ENCODE measurements at places on chromosomes 4 and X.

DNA sequence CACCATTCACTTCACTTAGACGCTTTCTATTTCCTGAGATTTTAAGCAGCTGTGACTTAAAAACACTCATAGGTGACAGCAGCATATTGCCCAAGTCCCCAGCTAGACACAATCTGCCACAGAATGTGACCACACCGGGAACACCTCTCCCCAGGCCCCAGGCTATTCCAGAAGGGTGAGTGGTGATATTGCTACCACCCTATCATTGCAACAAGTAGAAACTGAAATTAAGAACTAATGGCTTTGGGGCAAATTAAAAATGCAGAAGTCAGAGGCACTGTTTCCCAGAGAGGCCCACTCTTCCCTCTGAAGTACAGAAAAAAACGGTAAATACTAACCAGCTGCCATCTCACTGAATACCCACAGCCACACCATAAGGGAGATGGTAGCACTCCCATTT lies 35.0 kb downstream of the QDPR start:
- no peak for DNase-seq

DNA sequence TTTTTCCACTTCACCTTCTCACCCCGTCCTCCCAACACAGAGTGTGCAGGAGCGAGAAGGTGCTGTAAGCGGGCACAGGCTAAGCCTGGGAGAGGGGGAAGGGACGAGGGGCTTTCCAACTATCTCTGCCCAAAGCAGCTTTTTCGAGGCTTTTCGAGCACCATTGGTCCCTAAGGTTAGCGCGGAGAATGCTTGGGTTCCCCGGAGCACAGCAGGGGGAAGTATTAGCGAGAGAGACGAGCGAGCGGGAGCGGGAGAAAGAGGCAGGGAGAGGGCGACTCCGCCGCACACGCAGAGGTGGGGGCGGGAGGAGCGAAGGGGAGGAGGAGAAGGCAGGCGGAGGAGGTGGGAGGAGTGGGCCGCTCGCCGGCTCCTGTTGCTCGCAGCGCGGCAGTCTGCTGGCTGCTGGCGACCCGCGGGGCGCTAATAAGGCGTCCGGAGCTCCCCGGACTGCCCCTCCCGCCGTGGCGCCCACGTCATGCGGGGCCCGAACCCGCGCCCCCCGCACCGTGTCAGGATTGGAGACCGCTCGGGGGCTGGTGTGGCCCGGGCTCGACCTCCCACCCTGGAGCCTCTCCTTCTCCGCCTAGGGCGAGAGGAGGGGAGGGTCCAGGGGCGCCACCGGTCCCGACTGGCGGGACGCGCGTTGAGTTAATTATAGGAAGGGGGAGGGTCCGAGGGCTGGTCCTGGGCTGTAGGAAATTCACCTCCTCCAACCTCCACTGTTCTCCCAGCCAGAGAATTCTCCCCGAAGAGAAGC lies at the start of gene ADAMTS3:
TSS of gene ADAMTS3 (minus strand) at position 263 of the 760 bp plus-strand sequence. CDS start 459 bp downstream, outside the sequence.
- no peak for DNase-seq

- DNase-seq, result no peak
These were observed 30.8 kb downstream of the SPINK2 start for GRCh38 chr4:56790691-56791091.

- no peak for DNase-seq
These were observed 151.4 kb upstream of the STX18 start for GRCh38 chr4:4693258-4693657.

- DNase-seq, result no peak
These were observed 2.2 kb downstream of the MAGIX start for GRCh38 chrX:49164589-49165360.

- DNase-seq, result no peak
These were observed 57.1 kb upstream of the PDLIM3 start for GRCh38 chr4:185592438-185592837.

- no peak for DNase-seq
These were observed 3.0 kb upstream of the IRF2 start for GRCh38 chr4:184477201-184477999.

DNA sequence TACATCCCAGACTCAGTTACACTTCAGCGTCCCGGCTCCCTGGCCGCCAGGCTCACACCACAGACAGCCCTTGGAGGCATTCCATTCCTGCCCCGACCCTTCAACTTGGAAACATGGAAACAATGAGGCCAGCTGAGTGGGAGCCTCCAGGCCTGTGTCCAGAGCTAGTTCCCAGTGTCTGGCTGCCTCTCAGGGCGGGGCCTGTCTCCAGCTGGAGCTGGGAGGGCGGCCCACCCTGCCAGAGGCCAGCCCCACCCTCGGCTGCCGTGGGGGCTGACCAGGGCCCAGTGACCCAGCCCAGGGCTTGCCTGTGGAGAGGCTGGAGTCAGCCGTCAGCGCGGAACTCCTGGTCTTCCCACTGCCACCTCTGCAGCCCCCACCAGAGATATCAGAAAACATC lies 37.4 kb upstream of the SPON2 start:
- DNase-seq, result no peak

DNA sequence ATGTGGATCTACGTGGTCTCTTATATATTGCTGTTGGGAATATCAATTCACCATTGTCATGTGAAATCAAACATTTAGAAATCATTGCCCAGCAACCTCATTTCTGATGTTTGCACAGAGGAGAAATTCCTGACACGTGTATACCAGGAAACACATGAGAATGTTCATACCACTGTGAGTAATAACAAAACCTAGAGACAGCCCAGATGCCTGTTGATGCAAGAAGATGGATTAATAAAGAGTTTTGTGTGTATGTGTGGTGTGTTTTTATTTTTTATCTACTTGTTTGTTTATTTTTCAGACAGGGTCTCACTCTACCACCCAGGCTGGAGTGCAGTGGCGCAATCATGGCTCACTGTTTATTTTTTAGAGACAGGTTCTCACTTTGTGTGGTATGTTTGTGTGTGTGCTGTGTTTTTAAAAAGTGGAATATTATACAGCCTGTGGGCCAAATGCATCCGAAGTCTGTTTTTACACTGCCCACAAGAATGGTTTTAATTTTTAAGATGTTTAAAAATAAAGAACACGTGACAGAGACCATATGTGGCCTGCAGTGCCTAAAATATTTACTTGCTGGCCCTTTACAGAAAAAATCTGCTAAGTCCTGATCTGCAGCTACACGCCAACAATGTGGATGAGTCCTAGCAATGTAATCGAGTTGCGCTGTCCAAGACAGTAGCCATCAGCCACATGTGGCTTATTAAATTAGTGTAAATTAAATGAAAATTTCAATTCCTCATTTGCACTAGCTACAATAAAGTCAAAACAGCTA lies 39.2 kb downstream of the TXLNG start:
- no peak for DNase-seq

DNA sequence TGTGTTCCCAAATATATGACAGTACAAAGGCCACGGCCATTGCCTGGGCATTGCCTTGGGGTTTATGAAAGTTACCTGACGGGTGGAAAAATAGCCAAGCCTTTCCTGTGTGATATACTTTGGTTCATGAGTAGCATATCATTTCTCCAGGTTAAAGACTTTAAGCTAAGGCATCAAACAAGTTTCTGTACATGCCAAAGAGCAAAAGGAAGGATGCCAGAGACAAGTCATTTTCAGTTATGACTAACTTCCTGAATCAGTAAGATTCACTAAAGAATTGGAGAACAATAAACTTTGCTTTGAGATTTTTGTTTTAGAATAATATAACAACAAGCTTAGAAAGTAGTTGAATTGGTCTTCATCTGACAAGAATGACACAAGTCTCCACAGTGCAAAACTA lies 9.7 kb upstream of the GUF1 start:
- no peak for DNase-seq

GRCh38 chr4:42101446-42101975 lies 50.9 kb downstream of the BEND4 start:
- DNase-seq, result no peak

GRCh38 chr4:61443813-61444510 lies 243.8 kb downstream of the ADGRL3 start:
- DNase-seq, result no peak

GRCh38 chr4:180100433-180101344 lies 2142.5 kb upstream of the TENM3 start:
- no peak for DNase-seq

GRCh38 chr4:57865264-57865663 lies 755.1 kb upstream of the IGFBP7 start:
- DNase-seq, result no peak

DNA sequence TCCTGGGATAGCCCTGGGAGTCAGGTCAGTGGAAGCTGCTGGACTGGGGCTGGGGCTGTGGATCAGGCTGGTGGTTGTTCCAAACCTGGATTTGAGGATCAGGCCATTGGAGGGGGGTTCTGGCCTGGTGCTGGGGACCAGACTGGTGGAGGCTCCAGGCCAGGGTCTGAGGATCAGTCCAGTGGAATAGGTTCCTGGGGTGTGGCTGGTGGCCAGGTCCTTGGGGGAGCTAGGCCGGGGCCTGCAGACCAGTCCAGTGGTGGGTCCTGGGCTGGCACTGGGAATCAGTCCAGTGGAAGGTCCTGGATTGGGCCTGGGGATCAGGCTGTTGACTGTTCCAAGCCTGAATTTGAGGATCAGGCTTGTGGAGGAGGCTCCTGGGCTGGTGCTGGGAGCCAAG lies 8.0 kb downstream of the ARMCX4 start:
- DNase-seq, result no peak

DNA sequence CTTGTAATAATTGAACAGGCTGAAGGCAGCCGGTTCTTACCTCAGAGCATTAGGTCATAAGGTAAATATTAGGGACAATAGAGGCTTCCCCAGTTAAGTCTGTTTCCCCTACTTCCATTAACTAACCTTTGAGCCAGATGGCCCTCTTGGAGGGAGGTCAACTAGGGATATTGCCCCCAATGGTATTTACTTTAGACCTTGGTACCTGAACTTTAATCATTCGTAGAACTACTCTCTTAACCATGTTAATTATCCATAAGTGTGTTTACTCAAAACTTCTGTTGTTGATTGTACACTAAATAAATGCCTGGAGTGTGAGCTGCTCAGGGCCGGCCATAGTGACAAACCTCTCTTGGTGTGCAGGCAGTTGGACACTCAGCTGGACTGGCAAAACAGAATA lies 1843.5 kb upstream of the AGA start:
- no peak for DNase-seq

- DNase-seq, result no peak
These were observed 53.9 kb upstream of the HEPH start for GRCh38 chrX:66110112-66110511.

DNA sequence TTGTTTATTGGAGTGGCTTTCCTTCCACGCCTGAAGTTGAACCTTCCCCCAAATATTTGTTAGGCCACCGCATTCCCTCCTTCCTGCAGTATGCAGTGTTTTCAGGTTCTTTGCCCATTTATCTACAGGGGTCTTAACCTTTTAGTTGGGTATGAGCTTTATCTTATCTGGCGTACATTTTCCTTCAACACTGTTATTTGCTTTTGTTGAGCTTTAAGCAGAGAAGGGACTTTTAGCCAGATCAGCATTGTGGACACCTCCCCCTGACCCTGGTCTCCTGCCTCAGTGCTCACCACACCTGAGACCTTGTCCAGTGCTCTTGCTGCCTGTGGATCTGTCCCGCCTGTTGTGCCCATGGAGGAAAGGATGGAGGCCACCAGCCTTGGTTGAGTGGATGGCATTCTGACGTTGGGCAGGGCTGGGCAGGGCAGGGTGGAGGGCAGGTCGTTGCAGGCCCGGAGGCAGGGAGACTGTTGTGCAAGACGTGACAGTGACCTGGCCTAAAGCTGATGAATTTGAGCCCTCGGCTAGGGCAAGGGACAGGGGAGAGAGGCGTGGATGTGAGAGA lies 998 bp upstream of the DUSP9 start:
- DNase-seq, result no peak

DNA sequence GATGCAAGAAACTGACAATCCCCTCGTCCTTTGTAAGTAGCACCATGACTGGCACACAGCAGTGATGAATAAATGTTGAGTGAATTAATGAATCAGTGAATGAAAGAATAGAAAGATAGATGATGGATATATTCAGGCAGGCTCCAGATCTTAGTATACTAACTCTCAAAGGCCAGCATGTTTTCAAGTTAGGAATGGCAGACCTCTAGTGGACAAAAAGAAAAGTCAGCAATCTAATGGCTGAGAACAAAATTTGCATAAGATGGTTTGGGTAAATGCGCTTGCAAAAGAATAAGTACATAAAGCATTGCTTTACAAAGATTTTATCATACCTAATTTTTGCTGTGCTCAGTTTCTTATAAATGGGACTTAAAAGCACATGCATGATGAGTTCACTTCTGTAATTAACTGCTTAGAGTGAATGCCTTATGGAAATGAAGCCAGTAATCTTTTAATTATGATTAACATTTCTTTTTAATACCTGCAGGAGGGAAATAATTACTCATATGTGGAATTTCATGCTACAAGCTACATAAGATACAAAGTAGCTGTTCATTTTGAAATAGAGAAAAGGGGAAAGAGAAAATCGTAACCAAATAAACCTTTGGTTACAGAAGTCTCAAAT lies 126.9 kb upstream of the GPRIN3 start:
- peak; percentile 7 for DNase-seq

DNA sequence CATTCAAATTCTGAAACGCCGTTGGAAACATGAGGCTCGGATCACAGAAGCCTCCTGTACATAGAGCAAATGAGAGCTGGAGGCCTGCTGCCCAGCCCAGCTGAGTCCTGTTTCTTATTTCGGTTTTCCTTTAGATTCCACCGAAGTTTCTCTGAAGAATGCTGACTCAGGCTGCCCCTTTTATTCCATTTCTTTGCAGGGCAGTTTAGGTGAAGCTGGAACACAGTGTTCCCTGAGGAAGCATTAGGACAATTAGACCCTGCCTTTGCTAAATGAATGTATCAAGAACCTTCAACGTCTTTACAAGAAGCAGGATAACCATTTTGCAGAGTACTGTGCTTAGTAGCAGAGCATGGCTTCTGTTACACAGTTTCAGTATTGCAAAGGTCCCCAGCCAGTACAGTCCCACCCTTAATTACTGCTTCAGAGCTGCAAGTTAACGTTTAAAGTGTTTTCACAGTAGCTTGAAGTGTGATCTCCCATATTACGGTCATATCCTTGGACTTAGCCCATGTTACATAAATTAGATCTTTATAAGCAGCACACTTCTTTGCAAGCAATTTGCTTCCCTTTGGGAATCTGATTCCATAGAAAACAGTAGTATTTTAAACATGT lies 117.0 kb downstream of the TBL1X start:
- DNase-seq, result no peak

DNA sequence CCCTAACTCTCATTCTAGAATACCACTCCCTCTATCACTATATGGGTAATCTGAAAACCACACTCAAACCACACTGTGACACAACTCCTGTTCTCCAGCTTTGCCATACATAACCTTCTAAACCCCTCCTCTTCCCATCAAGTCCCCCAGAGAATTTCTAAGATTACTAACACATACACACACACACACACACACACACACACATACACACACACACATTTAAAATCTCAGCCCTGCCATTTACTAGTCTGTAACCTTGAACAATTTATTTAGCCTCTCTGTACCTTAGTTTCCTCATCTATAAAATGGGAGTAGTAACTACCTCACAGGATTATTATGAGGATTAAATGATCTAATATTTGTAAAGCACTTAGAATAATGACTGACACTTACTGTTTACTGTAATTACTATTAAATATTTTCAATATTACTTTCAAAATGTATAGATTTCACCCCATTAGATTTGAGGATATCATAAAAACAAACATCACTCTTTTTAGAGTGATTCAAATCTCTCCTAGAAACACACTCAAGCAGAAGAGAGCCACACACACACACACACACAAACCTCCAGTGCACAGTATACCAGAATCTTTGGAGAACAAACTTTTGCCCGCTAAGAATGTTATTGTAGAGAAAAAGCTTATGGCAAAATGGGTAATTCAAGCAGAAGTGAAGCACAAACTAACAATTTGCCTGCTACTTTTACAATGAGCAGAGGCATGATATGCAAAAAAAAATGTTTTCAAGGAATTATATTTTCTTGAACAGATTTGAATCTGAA lies 3.8 kb downstream of the ANKRD50 start:
- no peak for DNase-seq
